ENCODE measurements at places on chromosomes 6 and 20. TPM values are rescaled to one million over a fixed set of nuclear protein-coding genes. Genes with fewer than 3 reads are reported as not detected.

- no peak for DNase-seq
These were observed 12.3 kb downstream of the PKIB start for GRCh38 chr6:122622479-122622878.

GRCh38 chr6:50070101-50070500, 20.4 kb upstream of the DEFB112 start:
- no peak for DNase-seq

Gene VSTM2L
- 0.83 TPM for total RNA-seq

Gene KIFC1
- total RNA-seq, result 12.8 TPM

GRCh38 chr6:148818939-148819575, 72.2 kb downstream of the UST start:
- no peak for DNase-seq

DNA sequence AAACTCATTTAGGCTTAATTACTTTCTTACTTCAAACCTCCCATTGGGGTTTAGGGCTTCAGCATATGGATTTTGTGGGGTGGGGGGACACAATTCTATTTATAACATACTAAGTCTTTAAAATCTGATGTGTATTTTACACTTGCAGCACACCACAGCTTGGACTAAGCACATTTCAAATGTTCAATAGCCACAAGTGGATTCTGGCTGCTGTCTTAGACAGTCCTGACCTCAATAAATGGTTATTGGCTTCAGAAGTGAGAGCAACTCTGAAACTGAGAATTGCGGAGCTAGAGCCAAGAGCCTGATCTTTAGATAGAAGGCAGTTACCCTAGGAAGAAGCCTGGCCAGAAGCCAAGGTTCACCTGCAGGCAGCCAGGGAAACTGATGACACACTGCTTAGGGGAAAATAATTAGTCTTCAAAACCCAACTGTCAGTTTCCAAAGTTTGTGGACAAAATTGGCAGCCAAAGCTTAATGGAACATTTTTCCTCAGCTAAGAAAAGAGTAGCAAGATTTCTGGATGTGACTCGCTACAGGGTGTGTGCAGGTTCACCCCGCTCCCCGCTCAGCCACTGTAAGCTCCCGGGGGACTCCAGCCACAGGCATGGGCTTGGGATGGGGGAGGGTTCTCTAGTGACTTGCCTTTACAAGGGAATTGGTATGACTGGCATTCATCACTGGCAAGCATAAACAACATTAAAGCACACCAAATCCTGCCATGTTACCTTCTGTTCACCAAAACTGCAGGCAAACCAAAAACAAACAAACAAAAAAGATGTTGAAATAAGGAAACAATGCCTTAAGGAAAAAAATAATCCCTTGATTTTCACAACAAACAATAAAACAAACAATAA, 219.8 kb downstream of the TFAP2A start:
- DNase-seq, result no peak

Gene HLA-DRA
- 440 TPM for total RNA-seq

- no peak for DNase-seq
These were observed 22.6 kb downstream of the NOL4L start for GRCh38 chr20:32562495-32562911.

GRCh38 chr20:697826-698225, 22.2 kb upstream of the SCRT2 start:
- DNase-seq, result no peak

- DNase-seq, result peak; percentile 34
These were observed at the start of gene MAFB for GRCh38 chr20:40689100-40689942. MAFB (minus strand) TSS chr20:40689236; CDS start chr20:40688850, 386 bp downstream.

DNA sequence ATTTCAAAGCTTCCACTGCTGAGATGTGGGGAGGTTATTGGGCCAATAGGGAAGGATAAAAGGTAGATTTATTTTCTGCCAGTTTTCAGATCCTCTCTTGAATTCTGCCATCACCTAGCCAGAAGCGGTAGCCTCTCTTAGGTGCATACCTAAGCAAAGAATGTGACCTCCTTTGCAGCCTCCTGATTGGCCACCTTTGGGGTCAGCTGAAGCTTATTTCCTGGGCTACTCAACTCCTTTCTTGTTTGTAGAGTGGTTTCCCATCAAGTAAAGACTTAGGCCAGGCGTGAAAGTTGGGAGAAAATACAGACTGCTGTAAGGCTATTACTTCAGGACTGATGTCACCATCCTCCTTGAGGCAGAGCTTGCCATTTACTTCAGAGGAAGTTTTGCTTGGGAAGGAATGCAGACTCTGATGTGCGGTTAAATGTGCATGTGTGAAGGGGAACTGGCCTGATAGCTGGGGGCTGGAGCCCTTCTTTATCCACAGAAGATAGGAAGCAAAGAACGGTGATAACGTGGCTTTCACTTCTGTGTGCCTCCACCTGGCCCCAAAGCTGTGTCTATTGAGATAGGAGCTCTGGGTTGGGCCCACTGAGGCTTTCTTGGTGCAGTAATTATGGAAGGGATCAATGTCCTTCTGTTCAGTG, 70.1 kb downstream of the TRMT11 start:
- no peak for DNase-seq

- no peak for DNase-seq
These were observed 18.8 kb downstream of the MAFB start for GRCh38 chr20:40670253-40670652.

Gene SLC22A3
- total RNA-seq, result 14.2 TPM

Gene CRISP3
- total RNA-seq, result 6.1 TPM

Data from esophagus squamous epithelium (tissue), 5 donors.